ENCODE measurements at places on chromosomes 5 and 9. TPM values are rescaled to one million over a fixed set of nuclear protein-coding genes. Genes with fewer than 3 reads are reported as not detected.

The PRR16 gene
- 12.1 TPM for total RNA-seq

The UGT3A1 gene
- total RNA-seq: not detected

The PCDHGA5 gene
- 2.7 TPM for total RNA-seq

The PTGDS gene
- total RNA-seq: 31.3 TPM

The COL15A1 gene
- 21.2 TPM for total RNA-seq

The KCNMB1 gene
- total RNA-seq: 1.0 TPM

The SMIM33 gene
- not detected for total RNA-seq

The HTR1A gene
- not detected for total RNA-seq

The IFNK gene
- total RNA-seq: not detected

The TMEM171 gene
- total RNA-seq: not detected

The ARL10 gene
- total RNA-seq: 5.5 TPM

The PCDHB13 gene
- total RNA-seq: 3.8 TPM

The STPG3 gene
- total RNA-seq: not detected

The CDX1 gene
- not detected for total RNA-seq

The PRRX2 gene
- total RNA-seq: 1.7 TPM

The IFNA2 gene
- total RNA-seq: not detected

The CCL27 gene
- total RNA-seq: not detected

The EIF4E1B gene
- not detected for total RNA-seq

The APBA1 gene
- total RNA-seq: 3.9 TPM

The MARCHF3 gene
- total RNA-seq: 10.3 TPM

Measured in subcutaneous adipose tissue (tissue), 4 donors.